T-cell (primary cell): ENCODE measurements at places on chromosomes 4 and X. TPM values are rescaled to one million over a fixed set of nuclear protein-coding genes. Genes with fewer than 3 reads are reported as not detected.

DNA sequence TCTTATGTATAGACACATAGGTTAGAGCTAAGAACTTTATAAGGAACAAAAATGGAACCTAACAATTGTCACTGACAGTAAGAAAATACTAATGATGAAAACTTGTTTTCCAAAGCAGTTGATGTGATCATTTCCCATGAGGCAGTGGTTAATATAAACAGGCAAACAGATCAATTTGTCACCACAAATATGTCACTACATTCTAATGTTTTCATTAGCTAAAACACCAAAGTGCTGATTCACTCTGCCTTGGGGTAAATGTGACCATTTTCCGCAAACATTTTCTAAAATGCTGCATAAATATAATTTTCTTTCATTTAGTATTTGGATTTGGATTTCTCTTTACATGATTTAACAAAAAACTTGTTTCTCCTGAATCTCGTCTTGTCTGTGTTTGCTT lies 408.9 kb upstream of the CTSO start:
- DNase-seq: no peak

FABP2 gene
- total RNA-seq: not detected

- no peak for DNase-seq
Observed at GRCh38 chr4:174358829-174359228, 75.1 kb downstream of the CEP44 start.

- DNase-seq: peak; percentile 53
Observed at GRCh38 chr4:42671431-42672194, 14.7 kb upstream of the ATP8A1 start.

DNA sequence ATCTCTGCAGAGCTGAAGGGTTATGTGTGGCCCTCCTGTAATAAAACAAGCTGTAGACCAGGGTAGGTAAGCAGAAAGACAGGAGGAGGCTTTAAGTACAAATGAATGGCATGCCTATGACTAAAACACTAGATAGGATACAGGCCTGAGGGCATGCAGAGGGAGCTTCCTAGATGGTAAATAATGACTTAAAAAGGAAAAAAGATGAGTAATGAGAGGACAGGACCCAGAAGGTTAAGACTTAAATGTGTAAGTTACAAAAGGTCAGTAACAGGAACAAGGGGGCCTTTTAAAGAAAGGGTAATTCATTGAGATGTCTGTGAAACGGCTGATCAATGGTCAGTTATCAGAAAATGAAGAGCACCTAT lies 194.8 kb downstream of the SOWAHB start:
- DNase-seq: no peak

CLDN2 gene
- total RNA-seq: not detected

GRCh38 chr4:55553441-55554201 lies 6.9 kb upstream of the CLOCK start:
- no peak for DNase-seq

DNA sequence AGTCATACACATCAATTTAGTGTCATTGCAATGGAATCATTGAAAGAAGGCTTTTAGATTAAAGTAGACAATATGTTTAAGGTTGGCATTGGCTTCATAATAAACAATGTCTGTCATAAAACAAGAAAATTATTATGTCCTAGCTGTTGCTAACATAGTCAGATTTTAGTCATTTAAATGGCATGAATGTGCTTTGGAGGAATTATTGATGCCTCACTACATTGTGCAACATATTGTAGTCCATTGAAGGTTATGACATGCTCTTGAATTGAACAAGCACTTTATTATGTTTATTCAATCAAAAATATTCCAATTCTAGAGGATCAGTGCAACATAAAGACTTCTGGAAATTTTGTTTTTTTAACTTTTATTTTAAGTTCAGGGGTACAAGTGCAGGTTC lies 489.8 kb upstream of the AMOT start:
- no peak for DNase-seq

GRCh38 chr4:122205687-122206086 lies 53.6 kb downstream of the BLTP1 start:
- DNase-seq: no peak

DNA sequence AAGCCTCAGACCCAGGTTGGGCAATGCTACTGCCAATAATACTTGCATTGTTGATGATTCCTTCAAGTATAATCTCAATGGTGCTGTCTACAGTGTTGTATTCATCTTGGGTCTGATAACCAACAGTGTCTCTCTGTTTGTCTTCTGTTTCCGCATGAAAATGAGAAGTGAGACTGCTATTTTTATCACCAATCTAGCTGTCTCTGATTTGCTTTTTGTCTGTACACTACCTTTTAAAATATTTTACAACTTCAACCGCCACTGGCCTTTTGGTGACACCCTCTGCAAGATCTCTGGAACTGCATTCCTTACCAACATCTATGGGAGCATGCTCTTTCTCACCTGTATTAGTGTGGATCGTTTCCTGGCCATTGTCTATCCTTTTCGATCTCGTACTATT lies 7.4 kb downstream of the LPAR4 start:
- no peak for DNase-seq

DNA sequence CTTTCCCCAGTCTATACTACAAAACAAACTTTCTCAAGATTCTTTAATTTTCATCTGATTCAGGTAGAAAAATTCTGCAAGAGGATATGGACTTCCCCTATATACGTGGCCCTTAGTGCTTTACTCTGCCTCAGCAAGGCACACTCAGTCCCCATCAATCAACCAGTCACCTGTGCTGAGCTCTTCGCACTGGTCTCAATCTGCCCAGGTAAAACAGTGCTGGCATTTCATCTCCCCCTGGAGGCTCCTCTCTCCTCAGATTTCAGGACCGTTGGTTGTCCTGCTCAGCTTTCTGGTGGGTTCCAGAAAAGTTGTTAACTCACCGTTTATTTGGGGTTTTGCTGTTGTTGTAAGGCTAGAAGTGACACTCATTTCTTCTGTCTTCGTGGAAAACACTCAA lies 518.1 kb downstream of the TRIML1 start:
- no peak for DNase-seq

NR3C2 gene
- 34.5 TPM for total RNA-seq

- no peak for DNase-seq
Observed at GRCh38 chr4:156584100-156584499, 387.5 kb downstream of the PDGFC start.

DNA sequence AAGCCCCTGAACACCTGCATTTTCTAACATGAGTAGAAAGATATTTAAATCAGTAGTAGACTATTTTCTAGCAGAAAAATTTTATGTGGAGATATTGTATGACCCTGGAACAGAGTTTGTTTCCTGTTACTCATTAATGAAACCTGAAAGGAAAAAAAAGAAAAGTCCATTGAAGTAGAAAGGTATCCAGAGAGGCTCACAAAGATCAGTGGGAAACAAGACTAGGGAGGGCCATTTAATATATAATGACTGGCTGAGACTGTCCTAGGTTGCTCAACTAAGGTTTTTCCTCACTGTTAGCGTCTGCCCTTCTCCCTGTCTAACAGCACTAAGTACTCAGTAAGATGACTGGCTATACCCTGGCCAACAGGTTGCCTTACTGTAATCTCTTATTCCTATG lies 788.6 kb downstream of the GLUD2 start:
- DNase-seq: no peak

GRCh38 chr4:36065274-36065871 lies 178.9 kb downstream of the ARAP2 start:
- DNase-seq: no peak

ADRA2C gene
- total RNA-seq: not detected

- DNase-seq: no peak
Observed at GRCh38 chrX:13271511-13271910, 48.3 kb downstream of the ATXN3L start.

DNA sequence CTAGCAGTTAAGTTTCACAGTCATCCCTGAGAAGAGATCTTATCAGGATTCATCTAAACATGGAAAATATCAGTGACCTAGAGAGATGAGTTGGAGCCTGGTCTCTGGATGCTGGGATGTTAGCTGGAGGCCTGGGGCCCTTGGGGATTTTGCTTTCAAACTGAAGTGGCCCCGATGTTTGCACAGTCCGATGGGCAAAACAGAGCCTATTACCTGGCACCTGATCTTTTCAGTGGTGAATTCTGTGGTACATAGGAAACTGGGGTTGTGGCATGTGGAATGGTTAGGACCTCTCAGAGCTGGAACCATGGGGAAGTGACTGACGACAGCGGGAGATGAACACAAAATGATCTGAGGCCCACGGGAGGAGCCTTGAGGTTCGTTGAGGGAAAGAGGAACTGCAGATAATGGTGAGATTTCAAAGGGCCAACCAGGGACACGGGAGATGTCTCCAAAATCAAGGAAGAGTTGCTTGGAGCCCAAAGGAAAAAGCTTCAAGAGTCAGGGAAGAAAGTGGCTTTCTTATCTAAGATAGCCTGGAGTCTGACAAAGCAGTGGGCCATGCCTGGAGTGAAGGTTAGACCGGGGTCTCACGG lies 17.8 kb upstream of the TENM3 start:
- DNase-seq: no peak

DNA sequence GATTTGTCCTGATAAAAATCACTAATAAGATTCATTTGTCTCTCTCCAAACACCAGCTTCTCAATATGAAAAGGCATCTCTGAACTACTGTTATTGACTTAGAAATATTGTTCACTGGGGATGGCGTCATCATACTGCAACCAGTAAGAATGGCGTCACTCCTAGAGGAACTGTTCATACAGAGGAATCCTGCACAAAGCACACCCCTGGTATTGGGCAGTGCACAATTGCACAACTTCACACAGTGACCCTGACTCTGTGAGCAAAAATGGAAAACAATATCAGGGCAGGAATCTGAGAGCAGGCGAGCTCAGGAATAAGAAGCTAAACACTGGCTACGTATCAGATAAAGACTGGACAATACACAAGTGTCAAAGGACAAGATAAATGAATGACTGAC lies 66.7 kb upstream of the PNPLA4 start:
- no peak for DNase-seq

DNA sequence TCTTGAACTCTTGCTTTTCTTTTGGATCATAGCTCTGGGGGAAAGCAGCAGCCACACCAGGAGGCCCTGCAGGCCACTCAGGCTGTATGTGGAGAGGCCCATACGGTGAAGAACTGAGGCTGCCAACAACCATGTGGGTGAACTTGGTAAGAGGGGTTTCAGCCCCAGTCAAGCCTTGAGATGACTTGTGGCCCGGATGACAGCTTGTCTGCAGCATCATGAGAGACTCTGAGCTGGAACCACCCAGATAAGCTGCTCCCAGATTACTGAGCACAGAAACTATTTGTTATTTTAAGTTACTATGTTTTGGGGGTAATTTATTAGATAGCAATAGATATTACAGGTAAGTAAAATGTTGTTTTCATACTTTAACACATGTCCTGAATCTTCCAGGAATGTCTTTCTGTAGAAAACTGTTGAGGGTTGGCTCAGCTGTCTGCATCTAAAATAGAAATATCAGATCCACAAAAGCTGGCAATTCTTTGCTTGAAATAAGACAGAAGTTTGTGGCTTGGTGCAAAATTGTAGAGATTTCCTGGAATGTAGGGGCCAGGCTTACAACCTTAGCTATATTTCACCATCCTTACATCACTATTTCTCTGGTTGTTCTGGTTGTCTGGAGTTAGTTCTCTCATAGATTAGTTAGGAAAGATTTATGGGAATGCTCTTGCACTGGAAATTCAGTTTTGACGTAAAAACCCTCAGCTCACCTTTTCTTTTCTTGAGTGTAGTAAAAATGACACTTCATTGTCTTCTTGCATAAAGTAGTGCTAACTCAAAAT lies 272.1 kb downstream of the RAPGEF2 start:
- DNase-seq: no peak

GRCh38 chr4:168070903-168071302 lies 21.4 kb upstream of the ANXA10 start:
- DNase-seq: no peak

DNA sequence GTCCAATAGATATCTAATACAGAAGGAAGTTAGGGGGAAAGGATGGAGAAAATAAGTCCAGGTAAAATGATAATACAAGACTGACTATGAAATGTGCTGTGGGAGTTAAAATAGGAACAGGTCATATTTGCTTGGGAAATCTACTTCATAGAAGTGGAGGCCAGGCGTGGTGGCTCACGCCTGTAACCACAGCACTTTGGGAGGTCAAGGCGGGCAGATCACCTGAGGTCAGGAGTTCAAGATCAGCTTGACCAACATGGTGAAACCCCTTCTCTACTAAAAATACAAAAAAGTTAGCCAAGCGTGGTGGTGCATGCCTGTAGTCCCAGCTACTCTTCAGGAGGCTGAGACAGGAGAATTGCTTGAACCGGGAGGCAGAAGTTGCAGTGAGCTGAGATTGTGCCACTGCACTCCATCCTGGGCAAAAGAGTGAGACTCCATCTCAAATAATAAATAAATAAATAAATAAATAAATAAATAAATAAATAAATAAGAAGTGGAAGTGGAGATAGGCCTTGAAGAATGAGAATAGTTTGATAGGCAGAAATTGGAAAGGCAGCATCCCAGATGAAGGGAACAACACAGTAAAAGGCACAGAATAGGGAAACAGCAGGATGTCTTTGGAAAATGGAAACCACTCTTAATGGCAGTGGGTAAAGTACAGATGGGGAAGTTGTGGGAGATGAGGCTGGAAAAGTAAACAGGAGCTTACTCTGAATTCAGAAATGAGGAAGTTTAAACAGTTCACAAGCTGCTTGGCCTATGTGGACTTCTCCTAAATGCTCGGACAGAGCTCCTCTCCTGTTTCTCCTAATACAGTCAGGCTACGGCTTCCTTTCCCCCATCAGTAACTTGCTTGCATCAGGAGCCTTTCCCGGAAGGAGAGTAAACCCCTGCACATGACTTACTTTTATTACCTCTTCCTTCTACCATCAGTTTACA lies 15.1 kb upstream of the GK start:
- no peak for DNase-seq

- no peak for DNase-seq
Observed at GRCh38 chr4:146844761-146845160, 100.9 kb downstream of the TTC29 start.

ARL9 gene
- 0.54 TPM for total RNA-seq

SSX1 gene
- not detected for total RNA-seq

DNA sequence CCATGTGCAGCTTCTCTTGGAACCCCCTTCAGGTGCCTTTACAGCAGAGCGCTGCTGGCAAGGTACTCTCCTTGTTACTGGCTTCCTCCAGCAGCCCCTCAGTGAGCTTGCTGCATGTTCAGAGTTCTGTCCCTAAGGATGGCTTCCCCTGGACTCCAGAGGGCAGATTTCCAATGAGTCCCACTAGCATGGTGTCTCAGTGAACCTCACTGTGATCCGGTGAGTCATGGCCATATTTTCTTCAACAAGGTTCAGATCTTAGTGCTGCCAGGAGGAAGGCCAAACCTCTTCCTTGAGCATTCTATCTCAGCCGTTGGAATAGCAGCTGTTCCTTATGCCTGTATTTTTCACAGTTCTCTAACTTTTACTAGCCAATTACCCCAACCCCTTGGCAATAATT lies 98.8 kb downstream of the CASK start:
- no peak for DNase-seq
